ENCODE measurements at places on chromosomes 5 and 9.

GRCh38 chr5:139395844-139396640 is 1.1 kb upstream of the PROB1 start:
- DNase-seq, result peak; percentile 42

DNA sequence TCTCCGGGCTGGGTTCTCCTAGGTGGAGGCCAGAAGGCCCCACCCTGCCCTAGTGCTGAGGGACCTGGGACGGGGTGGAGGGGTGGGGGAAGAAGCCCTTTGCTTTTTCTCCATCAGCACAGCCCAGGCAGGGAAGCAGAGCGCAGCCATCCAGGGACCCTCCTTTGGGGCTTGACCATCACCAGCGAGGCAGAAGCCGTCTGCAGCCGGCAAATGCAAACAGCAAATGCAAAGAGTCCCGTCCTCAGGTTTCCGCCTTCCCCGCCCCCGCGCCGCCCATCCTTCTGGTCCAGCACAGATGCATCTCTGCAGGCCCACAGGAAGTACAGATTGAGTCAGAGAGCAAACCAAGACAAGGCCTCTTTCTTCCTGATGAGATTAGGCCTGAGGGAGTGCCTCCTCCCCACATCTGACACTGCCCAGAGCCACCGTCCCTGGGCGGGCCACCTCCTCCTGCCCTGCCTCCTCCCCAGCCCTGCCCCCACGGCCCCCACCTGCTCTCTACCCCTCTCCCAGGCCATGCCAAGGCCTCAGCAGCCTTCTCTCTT is 23.4 kb downstream of the CORO2A start:
- peak; percentile 23 for DNase-seq

- DNase-seq, result peak; percentile 96
Observed at GRCh38 chr5:113050721-113051382, 74.3 kb downstream of the DCP2 start.

- no peak for DNase-seq
Observed at GRCh38 chr5:139451878-139452660, 10.5 kb downstream of the ECSCR start.

DNA sequence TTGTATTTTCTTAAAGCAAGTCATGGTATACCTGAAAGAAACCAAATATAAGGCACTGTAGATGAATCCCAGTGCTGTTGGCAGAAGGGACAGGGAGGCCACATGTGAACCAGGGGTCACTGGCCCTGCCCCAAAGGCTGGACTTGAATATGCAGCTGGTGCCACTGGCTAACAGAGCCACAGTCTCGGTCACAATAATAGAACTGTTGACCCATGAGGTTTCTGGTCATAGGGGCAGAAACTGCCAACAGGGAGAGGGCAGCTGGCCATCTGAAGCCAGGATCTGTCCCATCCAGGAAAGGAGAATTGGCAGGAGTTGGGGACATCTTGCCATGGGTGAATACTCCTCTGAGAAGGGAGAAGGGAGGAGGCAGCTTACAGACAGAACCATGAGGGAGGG is 31.9 kb downstream of the PALM2AKAP2 start:
- DNase-seq, result no peak

- DNase-seq, result peak; percentile 43
Observed at GRCh38 chr5:115544043-115544435, 536 bp downstream of the FEM1C start.

DNA sequence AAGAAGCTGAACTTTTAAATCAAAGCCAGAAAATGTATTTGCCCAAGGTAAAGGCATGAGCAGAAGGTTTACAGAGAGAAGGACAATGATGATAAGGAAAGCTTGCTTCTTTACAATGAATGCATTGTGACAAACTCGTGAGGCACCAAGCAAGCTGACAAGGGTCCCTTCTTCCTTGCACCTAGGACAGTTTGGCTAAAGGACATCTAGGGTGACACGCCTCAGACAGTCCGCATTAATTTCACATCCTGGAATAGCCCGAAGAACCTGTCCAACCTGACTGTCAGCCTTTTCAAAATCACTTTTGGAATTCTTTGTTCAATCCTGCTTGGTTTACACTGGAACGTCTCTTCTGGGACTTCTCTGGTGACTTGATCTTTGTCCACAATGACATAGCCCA is 146.4 kb upstream of the MAP3K1 start:
- DNase-seq, result no peak

GRCh38 chr5:135240283-135240633 is 158.8 kb downstream of the MACROH2A1 start:
- no peak for DNase-seq

DNA sequence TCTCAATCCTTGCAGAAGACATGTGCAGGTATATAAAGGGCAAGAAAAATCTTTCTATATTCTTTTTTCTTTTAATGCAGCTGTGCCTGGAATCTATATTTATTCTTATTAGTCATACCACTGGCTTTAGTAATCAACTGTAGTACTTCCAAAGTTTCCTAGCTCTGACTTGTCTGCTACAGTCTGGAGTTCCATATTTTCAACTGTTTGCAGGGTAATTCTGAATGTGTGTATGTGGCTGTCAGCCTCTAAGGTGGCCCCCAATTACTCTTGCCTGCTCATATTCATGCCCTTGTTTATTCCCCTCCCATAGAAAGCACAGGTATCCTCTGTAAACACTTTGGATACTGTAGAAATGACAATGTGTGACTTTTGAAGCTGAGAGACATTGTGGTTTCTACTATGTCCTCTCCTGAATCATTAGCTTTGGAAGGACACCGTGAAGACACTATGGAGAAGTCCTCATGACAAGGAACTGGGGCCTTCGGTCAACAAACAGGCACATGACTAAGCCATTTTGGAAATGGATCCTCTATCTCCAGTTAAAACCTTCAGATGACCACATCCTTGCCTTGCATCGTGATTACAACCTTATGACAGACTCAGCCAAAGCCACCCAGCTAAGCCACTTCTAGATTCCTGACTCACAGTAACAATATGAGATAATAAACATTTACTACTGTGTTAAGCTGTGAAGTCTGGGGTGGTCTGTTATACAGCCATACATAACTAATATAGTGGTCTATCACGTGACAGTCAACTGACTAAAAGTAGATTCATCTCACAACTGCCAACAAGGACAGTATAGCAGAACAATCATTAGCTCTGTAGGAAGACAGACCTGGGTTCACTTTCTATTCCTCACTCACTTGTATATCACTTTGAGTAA is 49.5 kb upstream of the SUSD1 start:
- DNase-seq, result peak; percentile 82

DNA sequence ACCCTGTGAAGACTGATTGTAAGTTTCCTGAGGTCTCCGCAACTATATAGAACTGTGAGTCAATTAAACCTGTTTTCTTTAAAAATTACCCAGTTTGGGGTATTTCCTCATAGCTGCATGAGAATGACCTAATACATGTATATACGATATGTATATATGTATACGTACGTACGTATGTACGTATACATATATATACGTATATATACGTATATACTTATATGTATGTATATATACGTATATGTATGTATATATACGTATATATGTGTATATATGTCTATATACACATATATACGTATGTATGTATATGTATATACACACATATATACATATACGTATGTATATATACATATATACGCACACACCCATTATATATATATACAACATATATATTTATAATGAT is 1153.0 kb upstream of the CDH18 start:
- DNase-seq, result no peak

DNA sequence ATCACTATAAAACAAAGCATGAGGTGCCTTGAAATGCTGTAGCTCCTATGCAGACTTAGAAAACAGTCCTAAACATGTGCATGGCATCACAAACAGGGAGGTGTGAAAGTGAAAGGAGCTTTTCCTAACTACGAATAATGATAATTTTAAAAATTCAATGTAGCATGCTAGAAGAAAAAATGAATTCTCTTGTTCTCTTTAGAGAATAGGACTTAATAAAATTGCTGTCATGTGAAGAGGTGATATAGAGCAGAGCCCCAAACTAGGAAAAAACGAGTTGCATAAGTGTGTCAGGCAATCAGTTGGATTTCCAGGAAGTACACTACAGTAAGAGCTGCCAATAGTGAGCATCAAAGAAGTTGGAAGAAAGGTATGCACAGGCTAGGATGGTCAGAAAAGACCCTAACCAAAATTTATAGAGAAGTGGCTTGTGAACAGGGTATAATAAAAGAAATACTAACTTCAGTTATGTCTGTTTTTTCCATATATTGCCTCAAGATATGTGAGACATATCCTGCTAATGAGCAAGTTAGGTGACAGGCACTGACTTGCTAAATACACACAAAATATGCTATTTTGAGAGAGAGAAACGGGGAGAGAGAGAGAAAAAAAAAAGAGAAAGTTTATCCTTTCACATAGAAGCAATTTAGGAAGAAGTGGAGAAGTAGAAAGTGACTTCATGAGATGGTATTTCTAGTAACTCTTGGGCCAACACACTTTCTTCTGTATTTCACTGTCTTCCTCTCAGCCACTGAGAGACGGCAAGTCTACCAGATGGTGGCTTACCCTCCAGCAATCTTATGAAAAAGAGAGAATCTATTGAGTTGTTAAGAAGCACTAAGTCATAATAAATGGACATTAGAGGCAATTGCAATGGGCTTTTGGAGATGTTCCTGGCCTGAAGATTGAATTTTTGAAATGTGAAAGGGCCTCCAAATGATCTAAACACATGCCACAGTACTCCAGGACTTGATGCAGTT is 18.0 kb downstream of the ITGA2 start:
- DNase-seq, result no peak

- no peak for DNase-seq
Observed at GRCh38 chr5:8650186-8650585, 781.2 kb downstream of the MTRR start.

GRCh38 chr9:107635101-107635802 is 145.7 kb upstream of the KLF4 start:
- peak; percentile 24 for DNase-seq

DNA sequence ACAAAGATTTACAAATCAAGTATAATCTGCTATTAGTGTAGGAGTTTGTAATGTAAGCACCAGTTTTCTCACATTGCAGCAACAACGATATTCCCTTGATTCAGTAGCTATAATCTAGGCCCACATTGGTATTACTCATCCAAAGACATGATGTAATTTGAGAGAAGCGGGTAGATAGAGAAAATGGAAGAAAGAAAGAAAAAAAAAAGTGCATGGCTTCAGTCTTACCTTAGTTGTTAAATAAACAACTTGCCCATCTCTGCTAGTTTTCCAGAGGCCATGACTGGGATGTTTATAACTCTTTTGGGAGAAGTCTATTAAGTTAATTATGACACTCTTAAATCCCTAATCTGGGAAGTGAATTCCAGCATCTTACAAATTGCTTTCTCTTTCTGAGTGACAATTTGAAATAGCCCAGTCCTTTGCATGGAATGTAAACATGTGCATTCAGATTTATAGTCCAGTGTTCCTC is 2.8 kb downstream of the MELK start:
- peak; percentile 65 for DNase-seq

GRCh38 chr9:2837915-2838314 is 6.0 kb downstream of the PUM3 start:
- DNase-seq, result peak; percentile 27

DNA sequence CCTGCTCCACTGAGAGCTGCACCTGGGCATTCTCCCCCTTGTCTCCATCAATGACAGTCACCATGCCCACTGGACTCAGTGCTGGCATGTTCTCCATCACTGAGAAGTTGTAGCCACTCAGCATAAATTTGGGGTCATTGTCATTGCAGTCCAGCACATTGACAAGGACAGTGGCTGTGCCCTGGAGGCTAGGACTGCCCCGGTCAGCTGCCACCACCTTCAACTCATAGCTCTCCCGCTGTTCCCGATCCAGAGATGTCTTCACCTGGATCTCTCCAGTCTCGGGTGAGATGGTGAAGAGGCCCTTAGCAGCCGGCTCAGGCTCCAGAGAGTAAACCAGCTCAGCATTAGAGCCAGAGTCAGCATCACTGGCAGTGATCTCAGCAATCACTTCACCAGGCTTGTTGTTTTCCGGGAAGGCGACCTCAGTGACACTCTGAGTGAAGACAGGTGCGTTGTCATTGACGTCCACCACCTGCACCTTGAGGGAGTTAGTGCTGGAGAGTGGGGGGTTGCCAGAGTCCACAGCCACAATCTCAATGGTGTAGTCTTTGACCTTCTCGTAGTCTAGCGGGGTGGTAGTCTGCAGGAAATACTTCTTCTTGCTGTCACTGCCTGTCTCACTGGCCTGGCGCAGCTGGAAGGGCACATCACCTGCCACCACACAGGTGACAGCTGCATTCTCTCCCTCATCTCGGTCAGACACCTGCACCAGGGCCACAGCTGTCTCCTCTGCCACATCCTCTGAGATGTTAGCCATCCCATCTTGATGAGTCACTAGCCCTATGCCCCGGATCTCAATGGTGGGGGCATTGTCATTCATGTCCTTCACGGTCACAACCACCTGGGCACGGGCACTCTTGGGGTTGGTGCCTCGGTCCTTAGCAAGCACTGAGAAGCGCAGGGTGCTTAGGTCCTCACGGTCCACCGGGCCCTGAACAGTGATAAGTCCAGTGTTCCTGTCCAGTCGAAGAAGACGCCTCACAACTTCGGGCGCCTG is 13.5 kb downstream of the PCDH1 start:
- DNase-seq, result no peak

DNA sequence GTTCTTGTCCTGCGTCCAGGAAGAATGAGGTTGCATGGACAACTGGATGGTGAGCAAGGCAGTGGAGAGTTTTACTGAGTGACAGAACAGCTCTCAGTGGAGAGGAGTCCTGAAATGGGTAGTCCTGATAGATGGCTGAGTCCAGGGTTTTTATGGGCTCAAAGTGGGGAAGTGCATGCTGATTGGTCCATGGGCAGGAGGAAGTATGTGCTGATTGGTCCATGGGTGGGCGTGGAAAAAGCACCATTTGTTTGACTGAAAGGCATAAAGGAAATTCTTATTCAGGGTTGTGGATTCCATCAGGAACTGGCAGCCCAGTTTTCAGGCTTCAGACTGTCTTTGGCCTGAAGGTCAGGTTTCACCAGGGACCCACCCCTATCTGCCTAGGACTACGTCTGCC is 10.6 kb downstream of the FSD1L start:
- no peak for DNase-seq

DNA sequence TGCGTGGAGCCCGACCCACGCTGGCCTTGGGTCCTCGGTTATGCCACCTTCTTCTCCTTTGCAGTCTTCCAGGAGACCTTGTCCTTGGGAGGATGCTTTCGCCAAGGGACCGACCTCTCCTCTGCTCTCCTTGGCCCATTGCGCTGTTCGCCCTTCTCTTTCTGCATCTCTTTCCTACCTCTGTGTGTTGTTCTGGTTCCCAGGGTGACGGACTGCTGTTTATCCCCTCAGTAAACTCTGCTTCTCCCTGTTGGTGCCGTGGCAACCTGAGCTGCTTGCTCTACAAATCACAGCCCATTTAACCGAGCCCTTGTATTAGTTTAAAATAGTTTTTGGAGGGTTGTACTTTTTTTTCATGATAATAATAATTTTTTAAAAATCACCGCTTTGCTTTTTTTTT is 97.9 kb downstream of the DAPK1 start:
- no peak for DNase-seq

DNA sequence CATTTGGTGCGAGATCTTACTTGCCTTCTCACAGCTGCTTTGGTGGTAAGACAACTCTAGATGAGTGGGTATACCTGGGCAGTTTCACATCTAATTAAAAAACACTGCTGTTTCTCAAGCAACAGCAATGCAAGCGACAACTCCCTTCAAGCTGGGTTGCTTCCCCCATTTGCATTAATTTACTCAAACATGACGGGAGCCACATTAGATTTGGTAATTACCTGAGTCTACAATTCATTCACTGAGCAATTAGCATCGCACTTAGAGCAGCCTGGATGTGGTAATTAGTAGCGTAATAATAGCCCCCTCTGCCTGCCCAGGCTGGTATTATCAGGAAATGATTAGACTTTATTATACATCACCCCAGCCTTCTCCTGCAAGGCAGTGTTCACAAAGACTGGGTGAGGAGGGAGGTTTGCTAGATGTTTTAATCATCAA is 73.4 kb downstream of the FBXO38 start:
- no peak for DNase-seq
